ENCODE measurements at places on chromosomes 3 and 15.

GRCh38 chr3:127352612-127353011 is 64.8 kb upstream of the PRR20G start:
- no peak for DNase-seq

DNA sequence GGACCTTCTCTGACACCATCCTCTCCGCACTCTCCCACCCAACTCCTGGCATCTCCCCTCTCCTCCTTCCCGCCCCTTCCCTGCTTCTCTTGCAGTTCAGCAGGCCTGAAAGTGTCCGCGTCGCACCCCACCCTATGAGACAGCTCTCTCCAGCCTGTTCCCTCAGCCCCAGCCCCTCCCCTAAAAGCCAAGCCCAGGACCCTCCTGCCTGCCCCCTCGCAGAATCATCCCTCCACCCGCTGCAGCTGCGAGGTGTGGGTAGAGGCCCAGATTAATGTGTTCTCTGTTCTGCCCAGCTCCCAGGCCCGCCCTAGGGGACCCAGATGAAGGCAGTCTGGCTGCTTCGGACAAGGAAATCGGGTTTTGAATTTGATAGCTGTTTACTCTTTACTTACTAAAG is 410 bp downstream of the PRR23E start:
- no peak for DNase-seq

GRCh38 chr3:196609343-196609775 is 30.1 kb upstream of the NRROS start:
- DNase-seq: peak; percentile 99

- no peak for DNase-seq
Observed at GRCh38 chr15:37098468-37099318, 1.7 kb downstream of the MEIS2 start.

DNA sequence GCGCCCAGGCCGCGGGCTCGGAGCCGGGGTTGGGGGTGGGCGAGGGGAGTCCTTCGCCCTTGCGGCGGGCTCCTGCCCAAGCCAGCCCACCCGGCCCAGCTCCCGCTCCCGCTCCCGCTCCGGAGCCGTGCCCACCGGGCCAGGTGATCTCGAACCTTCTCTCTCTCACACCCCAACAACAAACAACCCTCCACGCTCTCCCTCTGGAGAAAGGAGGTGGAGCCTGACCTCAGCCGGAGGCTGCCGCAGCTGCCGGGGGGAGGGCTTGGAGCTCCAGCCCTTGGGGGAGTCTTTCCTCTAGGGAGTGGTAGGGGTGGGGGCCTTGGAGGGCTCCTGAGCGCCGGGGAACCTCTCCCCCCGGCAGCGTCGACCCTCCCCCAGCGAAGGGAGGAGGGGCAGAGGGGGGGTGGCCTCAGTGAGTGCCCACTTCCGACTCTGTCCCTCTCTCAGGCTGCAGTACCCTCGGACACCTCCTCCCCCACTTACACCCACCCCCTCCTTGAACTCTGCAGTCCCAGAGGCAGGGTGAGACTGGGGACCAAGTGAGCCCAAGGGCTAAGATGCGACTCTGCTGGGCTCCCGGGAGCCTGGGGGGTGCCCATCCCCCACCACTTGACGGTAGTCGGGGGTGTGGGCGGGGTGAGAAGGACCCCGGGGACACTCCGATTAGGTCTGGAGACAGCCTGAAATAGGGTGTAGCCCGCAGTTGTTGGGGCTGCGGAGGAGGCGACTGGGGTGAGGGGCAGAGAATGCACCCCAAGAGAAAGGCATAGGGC is 4.4 kb upstream of the BAHD1 start:
- DNase-seq: peak; percentile 61

DNA sequence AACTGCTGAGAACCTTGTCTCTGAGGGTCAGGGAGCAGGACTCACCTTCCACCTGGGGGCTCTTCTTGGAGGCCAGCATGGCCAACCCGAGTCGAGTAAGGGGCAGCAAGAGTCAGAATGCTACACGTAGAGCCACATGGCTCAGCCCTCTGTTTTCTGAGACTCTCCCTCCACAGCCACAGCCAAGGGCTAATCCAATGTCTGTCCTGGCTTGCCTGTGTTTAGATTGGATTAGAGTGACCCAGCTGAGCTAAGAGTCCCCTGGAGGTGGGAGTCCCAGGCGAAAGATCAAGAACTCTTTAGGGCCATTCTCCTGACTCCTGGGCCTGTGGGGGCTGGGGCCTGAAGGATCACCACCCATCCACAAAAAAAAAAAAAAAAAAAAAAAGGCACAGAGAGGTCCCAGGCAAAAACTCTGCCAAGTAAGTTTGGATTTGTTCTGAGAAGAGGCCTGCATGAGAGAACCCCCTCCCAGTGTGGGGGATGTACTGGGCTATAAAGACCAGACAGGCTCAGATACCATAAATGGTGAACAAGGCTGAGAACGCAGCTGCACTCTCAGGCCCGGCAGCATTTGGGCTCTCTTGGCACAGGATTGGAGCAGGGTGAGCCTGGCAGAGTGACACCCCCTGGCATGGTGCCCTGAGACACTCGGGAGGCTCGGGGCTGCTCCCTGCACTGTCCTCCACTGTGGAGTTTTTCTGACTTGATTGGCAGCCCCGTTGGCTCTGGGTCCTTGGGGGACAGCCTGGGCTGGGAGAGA is 88.0 kb upstream of the OSBPL11 start:
- no peak for DNase-seq

DNA sequence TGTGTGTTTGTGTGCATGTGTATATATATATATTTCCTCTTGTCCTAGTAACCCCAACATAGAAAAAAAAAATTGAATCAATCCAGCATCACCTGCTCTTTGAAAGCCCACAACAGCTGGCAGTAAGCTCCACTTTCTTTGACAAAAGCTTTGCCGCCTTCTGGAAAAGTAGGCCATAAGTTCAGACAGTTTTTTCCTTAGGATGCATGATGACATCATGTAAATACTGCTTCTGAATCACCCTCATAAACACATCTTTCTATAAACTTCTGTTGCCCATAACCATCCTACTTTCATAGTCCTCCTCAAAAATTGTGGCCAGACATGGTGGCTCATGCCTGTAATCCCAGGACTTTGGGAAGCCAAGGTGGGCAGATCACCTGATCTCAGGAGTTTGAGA is 67.4 kb downstream of the CSNK1G1 start:
- DNase-seq: no peak

GRCh38 chr15:71874245-71874644 is 63.9 kb downstream of the NR2E3 start:
- DNase-seq: no peak

DNA sequence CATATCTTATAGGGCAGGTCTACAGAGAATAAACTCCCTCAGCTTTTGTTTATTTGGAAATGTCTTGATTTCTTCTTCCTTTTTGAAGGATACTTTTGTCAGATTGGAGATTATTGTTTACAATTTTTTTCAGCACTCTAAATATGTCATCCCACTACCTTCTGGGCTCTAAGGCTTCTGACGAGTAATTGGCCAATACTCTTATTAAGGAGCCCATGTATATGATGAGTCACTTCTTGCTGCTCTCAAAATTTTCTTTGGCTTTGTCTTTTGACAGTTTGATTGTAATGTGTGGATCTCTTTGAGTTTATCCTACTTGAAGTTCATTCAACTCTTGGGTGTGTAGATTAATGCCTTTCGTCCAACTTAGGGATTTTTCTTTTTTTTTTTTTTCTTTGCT is 28.9 kb upstream of the CD200R1L start:
- no peak for DNase-seq

GRCh38 chr3:66792086-66792485 is 206.0 kb upstream of the KBTBD8 start:
- no peak for DNase-seq

GRCh38 chr3:105793040-105793439 is 75.8 kb downstream of the CBLB start:
- DNase-seq: no peak

GRCh38 chr3:14157951-14158350 is 20.4 kb downstream of the XPC start:
- no peak for DNase-seq

DNA sequence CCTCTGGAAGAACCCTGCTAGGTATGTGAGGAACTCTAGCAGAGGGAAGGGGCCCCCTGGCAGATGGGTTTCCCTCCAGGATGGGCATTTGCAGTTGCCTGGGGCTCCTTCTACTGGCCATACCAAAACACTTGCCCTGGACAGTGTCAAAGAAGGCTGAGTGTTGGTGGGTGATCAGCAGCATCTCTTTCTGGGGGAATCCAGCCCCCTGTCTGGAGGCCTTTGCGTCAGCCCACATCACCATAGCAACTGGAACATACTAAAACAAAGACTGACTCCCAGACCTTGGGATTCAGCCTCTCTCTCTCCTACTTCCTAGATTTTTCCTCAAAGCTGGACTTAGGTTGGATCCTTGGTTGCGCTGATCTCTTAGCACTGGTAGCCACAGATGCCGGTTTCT is 8.1 kb downstream of the CEMIP start:
- no peak for DNase-seq

GRCh38 chr3:131494706-131495105 is 8.1 kb downstream of the MRPL3 start:
- no peak for DNase-seq

DNA sequence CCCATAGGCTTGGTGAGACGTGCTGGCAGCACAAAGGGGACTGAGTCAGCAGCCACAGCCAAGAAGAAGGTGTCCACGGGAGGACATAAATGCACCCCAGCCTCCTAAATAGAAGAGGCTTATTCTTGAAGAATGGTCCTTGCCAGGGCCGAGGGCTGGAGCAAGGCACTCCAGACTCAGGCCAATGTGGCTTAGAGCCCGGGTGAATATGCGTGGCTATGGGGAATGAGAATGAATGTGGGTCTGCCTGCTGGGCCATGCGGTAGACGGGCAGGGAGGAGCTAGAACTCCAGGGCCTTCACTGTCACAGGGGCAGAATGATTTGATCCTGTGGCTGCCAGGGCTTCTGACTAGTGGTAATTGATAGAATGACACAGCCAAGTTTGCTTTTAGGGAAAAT is 34.0 kb downstream of the DHX30 start:
- no peak for DNase-seq

GRCh38 chr15:100111125-100112060 is 230.4 kb downstream of the ADAMTS17 start:
- DNase-seq: peak; percentile 71
